Upper lobe of right lung (tissue), 1 donor: ENCODE measurements at places on chromosomes 16 and 17. TPM values are rescaled to one million over a fixed set of nuclear protein-coding genes. Genes with fewer than 3 reads are reported as not detected.
A peak's percentile ranks its signal among the peaks of the same experiment; 100 is the strongest.

GRCh38 chr17:75834279-75834920 is 9.8 kb downstream of the UNC13D start:
- no peak overlapping the region for H3K4me3 ChIP-seq
- no peaks in the 10 kb centered on the region for H3K4me1 ChIP-seq
- DNase-seq = peak; percentile 35
- no peaks in the 10 kb centered on the region for H3K27me3 ChIP-seq

- no peak overlapping the region for H3K4me3 ChIP-seq
- DNase-seq = peak; percentile 40
- H3K27me3 ChIP-seq = no peaks in the 10 kb centered on the region
- H3K36me3 ChIP-seq = no peaks in the 10 kb centered on the region
- no peak overlapping the region for H3K27ac ChIP-seq
These were observed 168.5 kb downstream of the KATNIP start for GRCh38 chr16:27718201-27719105.

The ALOXE3 gene
- total RNA-seq = not detected

DNA sequence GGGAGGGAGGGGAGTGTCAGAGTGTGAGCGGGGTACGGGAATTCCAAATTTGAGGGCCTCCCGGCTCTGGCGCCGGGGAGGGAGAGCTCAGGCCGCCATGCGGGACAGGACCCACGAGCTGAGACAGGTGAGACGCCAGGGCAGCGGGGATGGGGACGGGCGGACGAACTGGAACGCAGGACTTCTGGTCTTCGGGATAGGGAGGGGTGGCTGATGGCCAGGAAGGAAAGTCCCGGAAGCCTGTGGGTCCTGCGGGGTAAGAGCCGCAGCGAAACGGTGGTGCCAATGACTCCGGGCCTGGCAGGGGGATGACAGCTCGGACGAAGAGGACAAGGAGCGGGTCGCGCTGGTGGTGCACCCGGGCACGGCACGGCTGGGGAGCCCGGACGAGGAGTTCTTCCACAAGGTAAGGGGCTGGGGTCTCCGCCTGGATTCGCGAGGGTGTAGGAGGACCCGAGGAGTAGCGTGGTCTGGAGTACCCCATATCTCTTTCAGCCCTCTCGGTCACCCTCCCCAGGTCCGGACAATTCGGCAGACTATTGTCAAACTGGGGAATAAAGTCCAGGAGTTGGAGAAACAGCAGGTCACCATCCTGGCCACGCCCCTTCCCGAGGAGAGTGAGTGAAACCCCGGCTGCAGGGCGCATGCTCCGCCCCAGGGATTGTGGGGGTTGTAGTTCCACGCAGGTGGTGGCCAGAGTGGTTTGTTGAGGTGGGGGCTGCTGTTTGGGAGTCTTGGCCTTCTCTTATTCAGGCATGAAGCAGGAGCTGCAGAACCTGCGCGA is 543 bp downstream of the STX4 start:
- peak overlapping the region; percentile 94 for H3K4me3 ChIP-seq
- H3K36me3 ChIP-seq = peaks cover 37% of the 10 kb centered on the region
- DNase-seq = peak; percentile 95
- H3K27ac ChIP-seq = peak overlapping the region; percentile 88

GRCh38 chr17:22409160-22409751 is 716.9 kb downstream of the KCNJ18 start:
- H3K4me3 ChIP-seq = no peak overlapping the region
- no peaks in the 10 kb centered on the region for H3K36me3 ChIP-seq
- no peak for DNase-seq
- no peak overlapping the region for H3K27ac ChIP-seq
- H3K27me3 ChIP-seq = no peaks in the 10 kb centered on the region

DNA sequence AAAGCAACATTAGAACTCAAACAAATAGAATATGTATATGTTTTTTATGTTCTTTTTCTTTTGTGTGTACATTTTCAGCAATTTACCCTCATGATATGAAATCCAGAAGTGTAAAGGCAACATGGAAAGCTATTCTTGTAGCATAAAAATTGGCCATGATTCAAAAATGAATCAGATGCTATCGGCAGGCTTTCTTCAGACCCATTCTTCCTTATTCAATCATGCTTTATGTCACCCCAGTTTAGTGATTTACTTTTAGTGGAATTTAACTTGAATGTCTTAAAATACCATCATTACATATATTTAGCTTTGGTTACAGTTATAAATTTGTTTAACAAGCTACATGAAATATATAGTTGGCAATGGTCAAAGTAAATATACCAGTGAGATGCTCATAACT is 21.4 kb upstream of the SMIM36 start:
- H3K4me1 ChIP-seq = no peaks in the 10 kb centered on the region
- no peaks in the 10 kb centered on the region for H3K27me3 ChIP-seq
- H3K4me3 ChIP-seq = no peak overlapping the region
- H3K36me3 ChIP-seq = no peaks in the 10 kb centered on the region
- no peak for DNase-seq
- no peak overlapping the region for H3K27ac ChIP-seq

The KRTAP4-9 gene
- total RNA-seq = not detected

GRCh38 chr17:56624912-56625311 is 31.4 kb downstream of the NOG start:
- H3K4me1 ChIP-seq = no peaks in the 10 kb centered on the region
- H3K27ac ChIP-seq = no peak overlapping the region
- no peak overlapping the region for H3K4me3 ChIP-seq

The NPW gene
- total RNA-seq = not detected

- H3K27me3 ChIP-seq = no peaks in the 10 kb centered on the region
- peak overlapping the region; percentile 76 for H3K27ac ChIP-seq
- no peaks in the 10 kb centered on the region for H3K36me3 ChIP-seq
- no peak overlapping the region for H3K4me3 ChIP-seq
- peaks cover 20% of the 10 kb centered on the region for H3K4me1 ChIP-seq
These were observed 146.8 kb downstream of the SEC14L1 start for GRCh38 chr17:77287432-77288068.

The KCNH6 gene
- total RNA-seq = not detected

- no peak for DNase-seq
- peaks cover 16% of the 10 kb centered on the region for H3K27me3 ChIP-seq
- no peaks in the 10 kb centered on the region for H3K36me3 ChIP-seq
These were observed 25.8 kb upstream of the SKAP1 start for GRCh38 chr17:48455791-48456190.

The GAN gene
- 7.3 TPM for total RNA-seq

The USP43 gene
- 4.3 TPM for total RNA-seq

The CHST4 gene
- 0.38 TPM for total RNA-seq

DNA sequence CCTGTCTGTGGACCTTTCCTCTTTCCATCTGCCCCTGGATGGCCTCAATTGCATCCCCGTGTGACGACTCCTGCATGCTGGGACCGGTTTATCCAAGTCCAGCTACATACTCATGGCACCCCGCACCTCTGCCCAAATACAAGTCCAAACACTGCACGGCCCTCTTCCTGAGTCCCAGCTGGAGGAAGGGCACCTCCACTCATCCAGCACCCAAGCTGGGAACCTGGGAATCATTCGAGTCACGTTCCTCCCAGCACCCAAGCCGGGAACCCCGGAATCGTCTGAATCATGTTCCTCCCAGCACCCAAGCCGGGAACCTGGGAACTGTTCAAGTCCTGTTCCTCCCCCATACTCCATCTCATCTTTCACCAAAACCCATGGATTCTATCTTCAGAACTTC is 10.2 kb downstream of the TRARG1 start:
- H3K27me3 ChIP-seq = no peaks in the 10 kb centered on the region
- no peak for DNase-seq
- H3K36me3 ChIP-seq = no peaks in the 10 kb centered on the region
- no peaks in the 10 kb centered on the region for H3K4me1 ChIP-seq
- H3K27ac ChIP-seq = no peak overlapping the region

The PLA2G10 gene
- total RNA-seq = 6.6 TPM

The SLC5A10 gene
- total RNA-seq = not detected

DNA sequence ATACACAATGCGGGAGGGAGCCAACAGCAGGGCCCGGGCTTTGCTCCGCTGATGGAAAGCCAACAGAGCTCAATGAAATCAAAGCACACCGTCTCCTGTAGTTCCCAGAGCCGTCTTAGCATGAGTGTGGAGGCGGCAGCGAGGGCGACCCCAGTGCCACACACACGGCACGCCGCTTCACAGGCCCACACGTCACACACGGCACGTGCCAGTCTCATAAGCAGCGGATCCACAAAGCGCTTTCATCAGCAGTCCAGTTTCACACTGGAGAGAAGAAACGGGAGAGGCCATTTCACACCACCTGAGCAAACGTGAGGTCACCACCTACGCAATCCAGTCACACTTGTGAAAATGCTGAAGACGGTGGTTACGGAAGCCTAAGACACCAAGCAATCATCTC is 34.8 kb downstream of the CYB5D2 start:
- H3K27ac ChIP-seq = no peak overlapping the region
- no peaks in the 10 kb centered on the region for H3K4me1 ChIP-seq

- DNase-seq = no peak
- no peaks in the 10 kb centered on the region for H3K27me3 ChIP-seq
- no peaks in the 10 kb centered on the region for H3K4me1 ChIP-seq
- no peaks in the 10 kb centered on the region for H3K36me3 ChIP-seq
- H3K27ac ChIP-seq = no peak overlapping the region
- H3K4me3 ChIP-seq = no peak overlapping the region
These were observed 137.5 kb downstream of the NTN1 start for GRCh38 chr17:9158544-9159452.

The PDILT gene
- not detected for total RNA-seq

The PABPN1L gene
- total RNA-seq = not detected

- H3K4me3 ChIP-seq = no peak overlapping the region
- no peaks in the 10 kb centered on the region for H3K36me3 ChIP-seq
- no peak for DNase-seq
- no peaks in the 10 kb centered on the region for H3K4me1 ChIP-seq
- H3K27ac ChIP-seq = no peak overlapping the region
These were observed 4.3 kb upstream of the MYH3 start for GRCh38 chr17:10661437-10661836.

The TEX14 gene
- total RNA-seq = 1.3 TPM

The DHX58 gene
- total RNA-seq = 27.5 TPM

DNA sequence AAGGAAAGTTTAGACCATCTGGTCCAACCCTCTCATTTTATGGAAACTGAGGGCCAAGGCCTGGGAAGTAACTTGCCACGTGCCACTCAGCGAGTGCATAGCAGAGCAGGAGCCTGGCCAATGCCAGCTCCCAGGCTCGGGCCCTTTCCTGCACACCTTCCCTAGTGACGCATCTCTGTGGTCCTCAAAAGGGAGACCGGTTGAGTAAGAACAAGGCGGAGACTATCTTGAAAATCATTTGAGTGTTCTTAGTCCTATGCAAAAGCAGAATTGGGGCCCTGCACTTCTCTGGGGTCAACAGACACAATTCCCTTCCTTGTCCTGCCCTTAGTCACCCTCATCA is 2.8 kb downstream of the CCL4 start:
- no peaks in the 10 kb centered on the region for H3K36me3 ChIP-seq
- no peak overlapping the region for H3K4me3 ChIP-seq
- no peak for DNase-seq
- H3K27ac ChIP-seq = no peak overlapping the region
- no peaks in the 10 kb centered on the region for H3K4me1 ChIP-seq

- no peak overlapping the region for H3K4me3 ChIP-seq
- H3K27ac ChIP-seq = no peak overlapping the region
- DNase-seq = no peak
- peaks cover 15% of the 10 kb centered on the region for H3K4me1 ChIP-seq
- no peaks in the 10 kb centered on the region for H3K27me3 ChIP-seq
These were observed 5.5 kb downstream of the NARF start for GRCh38 chr17:82463925-82464566.

DNA sequence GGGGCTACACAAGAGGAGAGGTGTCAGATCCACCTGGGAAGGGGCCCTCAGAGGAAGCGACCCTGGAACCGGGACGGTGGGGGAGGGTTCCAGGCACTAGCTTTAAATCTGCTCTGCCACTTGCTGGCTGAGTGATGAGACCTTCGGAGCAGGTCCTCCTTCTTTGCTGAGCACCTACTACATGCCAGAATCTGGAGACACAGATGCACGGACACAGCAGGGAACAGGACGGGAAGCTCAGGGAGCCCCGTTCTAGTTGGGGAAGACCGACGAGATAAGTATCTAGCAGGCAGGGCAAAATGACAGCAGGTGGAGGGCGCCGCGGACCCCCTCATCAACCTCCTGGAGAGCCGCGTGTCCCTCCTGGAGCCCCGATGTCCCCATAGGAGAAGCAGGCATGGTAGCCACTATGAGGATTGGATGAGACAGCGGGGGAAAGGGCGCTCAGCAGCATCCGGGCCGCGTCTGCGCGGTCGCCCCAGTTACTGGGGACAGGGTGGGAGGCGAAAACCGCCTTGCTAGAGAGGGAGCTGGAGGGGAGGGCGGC is 27.2 kb downstream of the SBK1 start:
- no peaks in the 10 kb centered on the region for H3K36me3 ChIP-seq
- DNase-seq = no peak
- no peaks in the 10 kb centered on the region for H3K27me3 ChIP-seq
- no peaks in the 10 kb centered on the region for H3K4me1 ChIP-seq

GRCh38 chr16:30357085-30357714 is 2.1 kb upstream of the CD2BP2 start:
- H3K27ac ChIP-seq = no peak overlapping the region
- H3K4me3 ChIP-seq = no peak overlapping the region
- H3K27me3 ChIP-seq = no peaks in the 10 kb centered on the region
- no peak for DNase-seq

DNA sequence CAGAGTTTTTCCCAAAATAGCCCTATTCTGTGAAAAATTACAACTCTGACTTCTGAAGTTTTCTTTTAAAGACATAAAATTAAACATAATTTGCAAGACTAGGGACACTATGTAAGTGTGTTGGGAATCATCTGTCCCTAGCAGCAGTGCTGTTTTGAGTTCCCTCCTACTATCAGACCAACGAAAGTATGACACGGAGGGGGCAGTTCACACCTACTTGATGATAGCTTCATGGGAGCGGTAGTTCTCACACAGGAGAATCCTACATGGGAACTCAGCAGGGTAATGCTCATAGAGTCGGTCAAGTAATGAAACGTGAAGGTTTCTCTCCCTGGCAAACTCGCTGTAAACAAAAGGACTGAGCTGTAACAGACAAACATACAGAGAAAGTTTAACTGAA is 96.6 kb downstream of the HELZ start:
- peaks cover 76% of the 10 kb centered on the region for H3K36me3 ChIP-seq
- no peak overlapping the region for H3K27ac ChIP-seq
- H3K4me3 ChIP-seq = no peak overlapping the region
- DNase-seq = no peak

DNA sequence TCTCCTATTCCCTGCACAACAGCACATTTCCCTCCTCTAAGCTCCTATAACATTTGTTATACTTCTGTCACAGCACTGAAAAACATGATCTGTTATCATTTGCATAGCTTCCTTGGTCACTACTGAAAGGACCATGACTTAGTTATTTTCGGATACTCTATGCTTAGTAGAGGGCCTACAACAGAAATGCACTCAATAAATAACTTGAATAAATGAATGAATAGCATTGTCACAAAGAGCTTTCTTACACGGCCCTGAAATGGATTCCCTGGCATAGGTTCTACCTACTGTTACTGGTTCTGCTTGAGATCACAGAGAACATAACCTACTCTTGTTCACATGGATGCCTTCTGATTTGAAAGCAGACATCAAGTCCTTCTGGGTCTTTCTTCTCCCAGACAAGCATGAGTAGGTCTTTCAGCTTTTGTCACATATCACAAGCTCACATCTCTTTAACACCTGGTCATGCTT is 41.6 kb downstream of the MYO1D start:
- no peak for DNase-seq
- no peaks in the 10 kb centered on the region for H3K36me3 ChIP-seq
- no peaks in the 10 kb centered on the region for H3K4me1 ChIP-seq
- H3K27ac ChIP-seq = no peak overlapping the region
- H3K4me3 ChIP-seq = no peak overlapping the region

The MYH13 gene
- total RNA-seq = not detected
